Pericardium fibroblast (primary cell): ENCODE measurements at places on chromosomes 12 and 14. TPM values are rescaled to one million over a fixed set of nuclear protein-coding genes. Genes with fewer than 3 reads are reported as not detected.

DCN gene
- 2,247 and 2,317 TPM in 2 replicates for total RNA-seq

COL2A1 gene
- total RNA-seq, result under 0.01 TPM in 1 of 2 replicates, not detected in the other

DAO gene
- 5.4 TPM in 1 of 2 replicates, not detected in the other for total RNA-seq

NEUROD4 gene
- not detected in 2 replicates for total RNA-seq

RNASE3 gene
- total RNA-seq, result not detected in 2 replicates

PLA2G1B gene
- not detected in 2 replicates for total RNA-seq

LHX5 gene
- total RNA-seq, result not detected in 2 replicates
